ENCODE measurements at places on chromosomes 2 and 18. TPM values are rescaled to one million over a fixed set of nuclear protein-coding genes. Genes with fewer than 3 reads are reported as not detected.

Gene ARHGEF4
- total RNA-seq = 3.3 TPM

DNA sequence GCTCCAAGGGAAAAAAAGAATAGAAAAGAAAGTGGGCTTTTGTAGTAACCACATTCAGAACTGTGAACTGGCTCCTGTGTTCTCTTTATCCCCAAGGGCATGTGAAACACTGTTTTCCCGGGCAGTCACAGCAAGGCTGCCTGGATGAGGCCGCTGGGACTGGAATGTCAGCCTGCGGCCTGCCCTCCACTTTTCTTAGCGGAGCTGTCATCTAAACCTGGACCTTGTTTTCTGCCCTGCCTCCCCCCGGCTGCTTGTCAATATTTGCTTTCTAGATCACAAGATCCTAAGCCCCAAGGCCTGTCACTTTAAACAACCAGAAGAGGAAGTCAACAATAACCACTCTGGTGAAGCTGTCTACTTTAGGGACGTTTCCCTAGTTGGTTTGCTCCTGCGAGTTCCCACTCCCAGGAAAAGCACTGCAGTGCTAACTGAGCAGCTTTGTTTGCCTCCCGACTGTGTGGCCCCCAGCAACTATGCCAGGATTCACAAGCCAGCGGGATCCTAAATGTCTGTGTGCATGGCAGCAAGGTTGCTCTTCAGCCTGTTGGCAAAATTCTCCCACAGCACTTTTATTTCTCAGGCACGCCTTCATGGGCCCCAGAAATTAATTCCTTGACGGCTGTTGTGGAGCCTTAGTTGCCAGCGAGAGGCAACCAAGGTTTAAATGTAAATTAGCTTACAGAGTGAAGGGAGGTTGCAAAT is 30.6 kb downstream of the SOWAHC start:
- H3K36me3 ChIP-seq = no peaks in the 10 kb centered on the region
- peaks cover 9% of the 10 kb centered on the region for H3K27me3 ChIP-seq
- H3K27ac ChIP-seq = no peak overlapping the region
- H3K4me1 ChIP-seq = no peaks in the 10 kb centered on the region

DNA sequence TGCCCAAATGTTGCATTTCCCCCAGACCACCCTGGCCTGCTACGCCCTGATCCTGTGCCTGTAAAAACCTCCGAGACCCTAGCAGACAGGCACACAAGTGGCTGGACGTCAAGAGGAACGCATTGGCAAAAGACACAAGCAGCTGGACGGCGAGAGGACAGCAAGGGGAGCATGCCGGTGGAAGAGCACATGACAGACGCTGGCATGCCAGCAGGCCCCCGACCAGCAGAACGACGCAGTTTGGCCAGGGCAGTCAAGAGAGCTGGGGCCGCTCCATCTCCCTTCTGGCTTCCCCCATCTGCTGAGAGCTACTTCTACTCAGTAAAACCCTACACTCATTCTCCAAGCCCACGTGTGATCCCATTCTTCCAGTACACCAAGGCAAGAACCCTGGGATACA is 42.1 kb downstream of the SAP130 start:
- H3K4me3 ChIP-seq = no peak overlapping the region
- peaks cover 31% of the 10 kb centered on the region for H3K36me3 ChIP-seq

DNA sequence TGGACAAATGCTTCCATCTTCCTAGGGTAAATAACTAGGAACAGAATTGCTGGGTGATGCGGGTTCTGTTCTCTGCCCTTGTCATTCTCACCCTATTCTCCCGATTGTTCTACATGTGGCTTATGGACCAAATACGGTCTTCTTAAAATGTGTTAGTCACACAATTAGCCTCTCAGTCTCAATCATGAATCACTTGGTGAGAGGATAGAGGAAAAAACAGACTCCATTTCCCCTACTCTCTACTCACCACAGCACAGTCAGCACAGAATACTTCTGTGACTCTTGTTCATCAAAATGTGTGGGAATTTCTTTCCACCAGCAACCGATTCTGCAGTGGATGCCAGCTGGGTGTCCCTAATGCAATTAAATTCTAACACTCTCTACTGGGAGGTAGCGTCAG is 125.2 kb downstream of the SH3BP4 start:
- no peaks in the 10 kb centered on the region for H3K36me3 ChIP-seq
- peaks cover 3% of the 10 kb centered on the region for H3K27me3 ChIP-seq
- H3K4me1 ChIP-seq = no peaks in the 10 kb centered on the region
- H3K27ac ChIP-seq = no peak overlapping the region

- DNase-seq = peak; percentile 8
- H3K36me3 ChIP-seq = peaks cover 1% of the 10 kb centered on the region
- no peaks in the 10 kb centered on the region for H3K4me1 ChIP-seq
- H3K4me3 ChIP-seq = no peak overlapping the region
- H3K27ac ChIP-seq = peak overlapping the region; percentile 62
Observed at GRCh38 chr18:47175283-47175897, 774 bp downstream of the IER3IP1 start.

GRCh38 chr2:157933160-157933920 is 57.2 kb upstream of the ACVR1 start:
- DNase-seq = no peak
- peaks cover 9% of the 10 kb centered on the region for H3K4me1 ChIP-seq
- no peak overlapping the region for H3K4me3 ChIP-seq
- H3K27me3 ChIP-seq = peaks cover 2% of the 10 kb centered on the region

DNA sequence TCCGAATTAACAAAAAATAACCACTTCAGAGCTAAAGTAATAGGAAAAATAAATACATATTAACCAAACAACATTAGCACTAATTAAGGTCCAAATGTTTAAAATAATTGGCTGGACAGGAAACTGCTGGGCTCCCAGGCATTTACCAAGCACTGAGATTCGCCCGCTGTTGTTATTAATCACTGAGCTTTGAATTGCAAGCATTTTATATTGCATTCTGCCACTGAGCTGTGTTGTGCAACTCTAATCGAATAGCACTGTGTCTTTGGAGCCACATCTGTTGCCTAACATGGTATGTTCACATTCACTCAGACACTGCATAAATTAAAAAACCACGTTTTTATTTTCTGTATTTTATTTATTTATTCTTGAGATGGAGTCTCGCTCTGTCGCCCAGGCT is 88.9 kb downstream of the SOWAHC start:
- peaks cover 20% of the 10 kb centered on the region for H3K27me3 ChIP-seq
- DNase-seq = no peak
- H3K4me1 ChIP-seq = no peaks in the 10 kb centered on the region
- H3K27ac ChIP-seq = no peak overlapping the region

- DNase-seq = no peak
- H3K4me3 ChIP-seq = no peak overlapping the region
- H3K36me3 ChIP-seq = peaks cover 9% of the 10 kb centered on the region
- peaks cover 24% of the 10 kb centered on the region for H3K4me1 ChIP-seq
Observed at GRCh38 chr2:215967590-215968378, 45.6 kb downstream of the MREG start.

Gene HOXD9
- not detected for total RNA-seq

Gene DUSP11
- total RNA-seq = 24.4 TPM

DNA sequence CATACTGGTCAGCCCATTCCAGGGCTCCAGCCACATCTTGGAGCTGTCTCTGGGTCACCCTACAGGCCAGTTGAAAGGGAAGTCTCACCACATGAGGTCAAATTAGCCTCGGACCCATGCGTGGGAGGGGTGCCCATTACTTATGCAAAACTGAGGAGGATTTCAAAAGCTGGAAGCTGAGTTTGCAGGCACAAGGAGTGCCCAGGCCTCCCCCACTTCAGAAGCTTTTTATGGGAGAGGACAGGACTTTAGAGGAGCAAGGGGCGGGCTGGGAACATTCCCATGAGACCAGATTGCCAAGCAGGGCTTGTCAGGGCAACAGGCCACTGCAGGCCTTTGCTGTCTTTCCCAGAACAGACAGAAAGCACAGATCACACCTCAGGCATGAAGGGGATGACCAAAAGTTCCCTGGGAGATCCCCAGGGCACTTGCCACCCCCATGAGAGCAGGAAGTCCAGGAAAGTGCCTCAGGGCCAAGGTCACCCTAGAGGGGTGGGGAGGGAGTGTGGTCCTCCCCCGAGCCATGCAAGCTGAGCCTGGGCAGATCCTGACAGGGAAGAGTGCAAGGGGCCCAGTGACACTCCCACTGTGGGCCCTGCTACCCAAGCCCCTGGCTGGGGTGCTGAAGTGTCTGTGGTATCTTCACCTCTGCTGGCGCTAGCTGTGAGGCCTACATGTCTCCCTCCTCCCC is 267.7 kb downstream of the BCL11A start:
- no peak overlapping the region for H3K4me3 ChIP-seq
- no peak for DNase-seq
- no peak overlapping the region for H3K27ac ChIP-seq
- no peaks in the 10 kb centered on the region for H3K36me3 ChIP-seq
- H3K4me1 ChIP-seq = no peaks in the 10 kb centered on the region

Gene ASXL2
- total RNA-seq = 29.1 TPM

Gene SLC25A12
- total RNA-seq = 15.0 TPM

- no peak overlapping the region for H3K27ac ChIP-seq
- no peaks in the 10 kb centered on the region for H3K36me3 ChIP-seq
- no peaks in the 10 kb centered on the region for H3K4me1 ChIP-seq
- peaks cover 3% of the 10 kb centered on the region for H3K27me3 ChIP-seq
Observed at GRCh38 chr2:214515111-214515510, 104.3 kb downstream of the VWC2L start.

Gene MC2R
- total RNA-seq = not detected

GRCh38 chr2:3532941-3533340 is 13.6 kb upstream of the ADI1 start:
- peaks cover 7% of the 10 kb centered on the region for H3K36me3 ChIP-seq
- no peak overlapping the region for H3K27ac ChIP-seq
- H3K27me3 ChIP-seq = no peaks in the 10 kb centered on the region
- peaks cover 3% of the 10 kb centered on the region for H3K4me1 ChIP-seq
- H3K4me3 ChIP-seq = no peak overlapping the region
